Stimulated activated CD8-positive, alpha-beta memory T cell treated with anti-CD3 and anti-CD28 coated beads, Interleukin-2, amount 100 ng/mL, for 48 hours (primary cell): ENCODE measurements at places on chromosomes 16 and 17.

DNA sequence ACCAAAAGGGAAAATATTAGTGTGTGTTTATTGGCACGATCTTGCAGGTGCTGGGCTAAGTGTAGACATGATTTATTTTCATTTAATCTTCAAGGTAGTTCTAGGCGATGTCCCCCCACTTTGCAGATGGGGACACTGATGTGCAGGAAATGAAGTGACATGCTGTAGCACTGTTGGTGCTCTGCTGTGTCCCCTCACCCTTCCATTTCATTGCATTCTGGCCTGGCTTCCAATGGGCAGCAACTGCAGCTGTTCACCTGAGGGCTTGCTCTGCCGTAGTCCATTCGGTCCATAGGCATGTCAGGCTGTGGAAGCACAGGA is 123.9 kb downstream of the PRKCB start:
- DNase-seq, result no peak

- no peak for DNase-seq
Measured at GRCh38 chr17:58282442-58282841, 1.7 kb upstream of the MPO start.

DNA sequence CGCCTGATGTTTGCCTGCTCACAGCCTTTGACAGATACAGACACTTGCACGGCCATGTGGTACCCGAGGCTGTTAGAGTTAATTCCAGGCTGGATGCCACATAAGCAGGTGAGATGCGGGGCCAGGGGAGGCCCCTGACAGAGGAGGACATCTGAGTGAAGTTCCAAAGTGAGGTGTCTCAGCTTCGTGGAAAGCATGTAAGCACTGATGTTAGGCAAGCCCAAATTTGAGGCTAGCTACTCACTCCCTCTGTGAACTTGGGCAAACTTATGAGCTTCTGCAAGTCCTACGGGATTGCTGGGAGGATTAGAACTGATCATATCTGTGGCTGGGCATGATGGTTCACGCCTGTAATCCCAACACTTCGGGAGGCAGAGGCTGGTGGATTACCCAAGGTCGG is 39.3 kb upstream of the MARCHF10 start:
- no peak for DNase-seq

DNA sequence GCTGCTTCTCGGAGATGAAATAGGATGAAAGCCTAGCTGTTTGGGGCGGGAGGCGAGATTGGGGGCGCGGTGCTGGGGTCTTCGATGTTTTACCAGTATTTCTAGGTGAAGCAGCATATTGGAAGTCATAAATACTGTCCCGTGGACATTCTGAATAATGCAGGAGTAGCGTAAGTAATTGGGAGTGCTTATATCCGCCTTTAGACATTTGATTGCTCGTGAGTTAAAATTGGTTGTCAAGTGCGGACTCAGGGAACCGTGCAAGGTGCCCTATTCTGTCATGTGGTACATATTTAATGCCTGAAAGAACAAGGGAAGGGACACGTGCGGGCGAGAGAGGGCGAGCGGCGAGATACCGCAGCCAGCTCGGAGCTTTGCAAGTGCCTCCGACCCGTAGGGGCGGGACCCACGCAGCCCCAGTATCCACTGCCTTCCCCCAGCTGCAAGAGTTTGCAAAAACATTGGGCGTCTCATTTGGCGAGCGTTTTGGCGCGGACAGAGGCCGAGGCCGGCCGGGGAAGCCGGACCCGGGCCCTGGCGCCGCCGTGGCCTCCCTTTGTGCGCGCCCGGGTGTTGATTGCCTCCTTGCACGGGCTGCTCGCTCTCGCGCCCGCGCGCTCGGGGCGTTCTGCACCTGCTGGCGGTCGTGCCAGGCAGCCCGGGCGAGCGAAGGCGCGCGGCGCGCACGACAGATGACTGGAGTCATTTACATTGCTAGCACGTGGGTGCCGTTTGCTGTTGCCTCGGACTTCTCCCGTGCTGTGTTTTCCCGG is 849.8 kb upstream of the RBFOX1 start:
- DNase-seq, result no peak

DNA sequence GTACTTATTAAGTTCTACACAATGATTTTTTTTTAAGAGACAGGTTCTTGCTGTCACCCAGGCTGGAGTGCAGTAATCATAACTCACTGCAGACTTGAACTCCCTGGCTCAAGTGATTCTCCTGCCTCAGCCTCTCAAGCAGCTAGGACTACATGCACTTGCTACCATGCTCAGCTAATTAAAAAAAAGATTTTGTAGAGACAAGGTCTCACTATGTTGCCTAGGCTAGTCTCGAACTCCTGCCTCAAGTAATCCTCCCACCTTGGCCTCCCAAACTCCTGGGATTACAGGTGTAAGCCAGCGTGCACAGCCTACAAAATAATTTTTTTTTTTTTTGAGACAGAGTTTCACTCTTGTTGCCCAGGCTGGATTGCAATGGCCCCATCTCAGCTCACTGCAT is 22.2 kb downstream of the USP32 start:
- no peak for DNase-seq

- DNase-seq, result no peak
Measured at GRCh38 chr16:66507731-66508239, 42.1 kb downstream of the TK2 start.

GRCh38 chr17:17419631-17420030 is 57.2 kb upstream of the MED9 start:
- DNase-seq, result no peak

DNA sequence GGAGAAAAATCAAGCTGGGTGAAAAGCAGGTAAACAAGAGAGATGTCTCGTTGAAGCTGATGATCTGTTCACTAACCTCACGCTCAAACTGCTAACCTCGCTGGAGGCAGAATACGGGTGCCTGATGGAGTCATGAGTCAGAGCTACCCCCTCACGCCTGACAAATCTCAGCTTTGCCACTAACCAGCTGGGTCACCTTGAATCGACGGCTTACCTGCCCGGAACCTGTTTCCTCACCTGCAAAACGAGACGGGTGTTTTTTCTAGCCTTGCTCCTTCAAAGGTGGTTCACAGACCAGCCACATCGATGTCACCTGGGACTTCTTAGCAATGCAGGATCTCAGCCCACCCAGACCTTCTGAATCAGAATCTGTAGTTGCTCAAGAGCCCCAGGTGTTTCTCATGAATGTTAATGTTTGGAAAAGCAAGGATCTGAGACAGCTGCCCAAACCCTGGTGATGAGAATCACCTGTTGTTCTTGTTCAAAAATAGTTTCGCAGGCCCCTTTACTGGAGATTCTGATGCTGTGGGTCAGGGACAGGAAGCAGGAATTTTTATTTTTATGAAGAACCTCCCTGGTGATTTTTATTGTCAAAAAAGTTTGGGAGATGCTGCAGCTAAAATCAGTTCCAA is 56.9 kb downstream of the MARCHF10 start:
- DNase-seq, result no peak

DNA sequence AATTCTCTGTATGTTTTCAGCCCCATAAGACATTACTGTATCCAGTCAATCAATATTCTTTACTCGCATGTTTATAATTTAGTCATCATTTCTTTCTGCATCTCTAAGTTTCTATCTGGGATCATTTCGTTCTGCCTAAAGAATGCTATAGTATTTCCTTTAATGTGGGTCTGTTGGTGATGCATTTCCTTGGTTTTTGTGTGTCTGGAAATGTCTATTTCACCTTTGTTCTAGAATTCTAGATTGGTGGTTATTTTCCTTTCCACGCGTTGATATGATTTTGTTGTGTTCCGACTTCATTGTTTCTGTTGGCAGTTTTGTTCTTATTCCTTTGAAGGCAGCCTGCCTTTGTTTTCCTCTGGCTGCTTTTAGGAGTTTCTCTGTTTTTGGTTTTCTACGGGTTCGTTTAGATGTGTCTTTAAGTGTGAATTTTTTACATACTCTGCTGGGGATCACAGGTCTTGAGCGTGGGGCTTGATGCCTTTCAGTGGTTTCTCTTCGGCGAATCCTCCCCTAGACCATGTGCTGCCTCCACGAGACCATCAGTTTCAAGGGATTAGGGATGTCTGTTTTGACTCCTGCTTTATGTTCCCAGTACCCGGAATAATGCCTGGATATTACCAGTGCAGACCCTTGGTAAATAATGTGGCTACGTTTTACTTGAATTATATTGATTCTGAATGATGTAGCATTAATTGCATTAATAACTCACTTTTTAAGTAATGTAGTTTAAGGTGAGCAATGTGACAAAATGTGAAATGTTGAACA is 23.5 kb downstream of the POLR3E start:
- no peak for DNase-seq

DNA sequence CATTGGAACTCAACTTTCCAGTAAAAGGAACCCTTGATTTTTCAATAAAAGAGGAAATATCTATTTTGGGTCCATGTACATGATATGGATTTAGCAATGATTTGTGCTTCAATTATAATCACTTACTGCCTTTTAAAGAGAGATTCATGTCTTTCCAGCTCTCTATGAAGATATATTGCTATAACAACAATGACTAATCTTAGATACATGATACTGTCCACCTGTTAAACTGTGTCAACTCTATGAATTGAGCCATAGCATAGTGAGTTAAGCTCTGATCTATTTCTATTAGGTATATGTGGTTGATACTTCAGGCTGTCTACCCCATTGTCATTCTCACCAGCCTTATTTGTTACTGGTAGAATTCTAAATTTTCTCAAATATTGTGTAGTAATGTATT is 15.0 kb upstream of the MPHOSPH6 start:
- DNase-seq, result no peak

- no peak for DNase-seq
Measured at GRCh38 chr16:65944361-65944760, 422.1 kb upstream of the CDH5 start.

DNA sequence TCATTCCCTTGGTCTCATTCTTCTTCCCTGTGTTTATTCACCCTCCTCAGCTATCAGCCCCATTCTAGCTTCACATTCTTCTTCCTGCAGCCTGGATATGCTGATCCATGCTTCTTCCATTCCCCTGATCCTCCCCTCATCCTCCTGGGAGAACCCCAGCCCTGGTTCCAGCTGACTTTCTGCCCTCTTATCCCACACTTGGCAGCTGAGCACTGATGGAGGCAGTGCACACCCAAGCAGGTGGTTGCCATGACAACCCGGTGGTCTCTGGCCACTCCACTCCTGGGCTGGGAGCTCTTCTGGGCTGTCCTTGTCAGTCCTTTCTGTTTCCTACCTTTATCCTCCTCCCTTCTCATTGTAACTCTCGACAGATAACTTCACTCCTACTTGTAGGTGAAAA is 16.7 kb upstream of the TUBG2 start:
- DNase-seq, result no peak

GRCh38 chr17:82213251-82214011 is 789 bp upstream of the CCDC57 start:
- DNase-seq, result peak; percentile 61

DNA sequence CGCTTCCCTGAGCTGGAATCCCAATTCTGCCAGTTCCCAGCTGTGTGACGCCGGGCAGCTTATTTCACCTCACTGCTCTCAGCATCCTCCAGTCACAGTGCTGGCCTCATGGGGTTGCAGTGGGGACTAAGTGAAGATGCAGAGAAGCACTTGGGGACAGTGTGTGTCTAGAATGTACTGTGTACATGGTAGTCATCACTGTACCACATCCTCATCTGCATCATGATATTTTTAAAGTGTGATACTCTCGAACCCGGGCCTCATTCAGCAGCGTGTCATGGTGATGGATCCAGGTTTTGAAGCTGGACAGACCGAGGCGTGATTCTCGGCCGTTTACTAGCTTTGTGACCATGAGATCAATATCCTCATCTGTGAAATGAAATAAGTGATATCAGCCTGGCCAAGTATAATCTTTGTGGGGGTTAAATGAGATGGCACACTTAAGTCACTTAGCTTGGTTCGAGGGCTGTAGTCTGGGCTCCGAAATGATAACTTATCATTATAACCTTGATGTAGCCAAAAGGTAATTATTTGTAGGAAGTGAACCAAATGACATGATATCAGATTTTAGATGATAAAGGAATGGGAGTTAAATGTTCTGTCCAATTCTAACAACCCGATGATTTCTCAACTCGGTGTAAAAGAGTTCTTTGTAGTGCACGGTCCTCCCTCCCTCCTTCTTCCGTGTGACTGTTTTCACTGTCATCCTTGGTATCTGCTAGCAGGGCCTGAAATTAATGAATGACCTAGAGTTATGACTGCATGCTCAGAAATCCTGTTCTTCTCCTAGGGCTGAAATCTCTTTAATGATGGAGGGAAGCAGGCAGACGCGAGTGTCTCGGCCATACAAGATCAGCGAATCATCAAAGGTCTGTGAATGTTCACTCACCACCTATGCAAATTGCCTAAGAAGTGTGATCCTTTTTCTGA is 2.0 kb downstream of the KLHL36 start:
- no peak for DNase-seq

- no peak for DNase-seq
Measured at GRCh38 chr17:65609286-65609685, 47.8 kb upstream of the AXIN2 start.

- no peak for DNase-seq
Measured at GRCh38 chr16:23434380-23434779, 18.6 kb downstream of the COG7 start.

GRCh38 chr16:70614208-70614951 is 32.0 kb upstream of the IL34 start:
- DNase-seq, result no peak

- DNase-seq, result no peak
Measured at GRCh38 chr17:40151414-40151963, 11.2 kb downstream of the CASC3 start.

DNA sequence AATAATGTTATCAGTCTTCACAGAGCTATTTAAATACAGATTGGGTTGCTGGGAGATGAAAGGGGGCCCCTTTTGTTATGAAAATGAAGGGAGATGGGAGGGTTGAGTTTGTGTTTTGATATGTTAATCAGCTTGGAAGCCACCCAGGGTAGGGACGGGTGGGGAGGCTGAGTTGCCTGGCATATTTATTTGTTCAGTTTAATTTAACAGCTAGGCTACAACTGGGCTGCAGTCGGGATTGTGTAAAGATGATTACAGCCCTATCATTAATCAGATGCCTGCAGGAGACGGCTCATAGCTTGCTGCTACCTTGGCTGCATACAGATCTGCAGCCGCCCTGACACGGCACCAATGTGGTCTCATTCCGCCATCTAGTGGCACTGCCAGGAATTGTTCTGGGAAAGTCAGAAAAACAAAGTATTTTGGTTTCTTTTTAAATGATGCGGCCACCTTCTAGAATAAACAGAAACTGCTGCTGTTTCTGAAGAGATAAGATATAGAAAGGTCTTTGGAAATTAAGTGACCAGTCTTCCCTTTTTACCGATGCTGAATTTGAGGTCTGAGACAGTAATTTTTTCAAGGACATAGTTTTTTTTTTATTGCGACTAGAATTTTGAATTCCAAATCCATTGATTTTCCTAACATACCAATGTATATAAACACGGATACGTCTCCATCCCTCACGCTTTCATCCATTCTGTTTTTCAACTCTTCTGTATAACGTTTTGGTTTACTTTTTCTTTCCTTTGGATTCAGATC is 458.0 kb upstream of the ASIC2 start:
- peak; percentile 20 for DNase-seq

DNA sequence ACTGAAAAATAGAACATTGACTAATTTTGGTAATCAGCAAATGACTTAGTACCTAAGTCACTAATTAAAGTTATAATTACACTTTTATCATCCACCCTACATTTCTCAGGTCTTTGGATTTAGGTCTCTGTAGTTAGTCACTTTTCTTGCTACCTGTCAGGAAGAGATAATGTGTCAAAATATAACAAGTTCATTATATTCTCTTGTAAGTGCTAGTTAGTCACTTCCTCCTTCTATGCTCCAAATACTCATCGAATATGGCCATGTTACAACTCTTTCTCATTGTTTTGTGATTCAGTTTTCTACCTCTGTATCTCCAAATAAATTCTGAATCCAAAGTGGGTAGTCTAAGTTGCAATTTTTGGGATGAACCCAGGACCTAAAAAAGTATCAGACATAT is 163.5 kb upstream of the KIF2B start:
- no peak for DNase-seq

- no peak for DNase-seq
Measured at GRCh38 chr16:9098377-9099090, 7.1 kb downstream of the HAPSTR1 start.
